Fibroblast of mammary gland (primary cell): ENCODE measurements at places on chromosomes 4 and X.

- DNase-seq = no peak
These were observed 3.9 kb upstream of the CHST7 start for GRCh38 chrX:46569621-46570020.

GRCh38 chr4:146347822-146348221, 133.5 kb downstream of the REELD1 start:
- DNase-seq = no peak

DNA sequence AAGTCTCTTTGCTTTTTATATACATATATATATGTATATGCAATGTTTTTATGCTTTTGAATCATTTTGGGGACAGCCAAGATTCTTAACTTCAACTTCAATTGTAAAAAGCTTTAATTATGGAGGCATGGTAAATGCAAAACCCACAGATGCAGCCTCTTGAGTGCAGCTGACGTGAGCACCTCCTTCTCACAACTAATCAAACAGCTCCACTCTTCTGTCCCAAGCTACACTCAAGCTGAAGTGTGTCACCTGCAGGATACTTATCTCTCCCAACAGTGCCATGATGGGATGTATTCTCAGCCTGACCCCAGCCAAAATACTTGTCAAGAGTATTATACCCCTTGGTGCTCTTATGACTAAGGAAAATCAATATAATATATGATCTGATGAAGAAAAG, 60.7 kb upstream of the BLTP1 start:
- no peak for DNase-seq

- no peak for DNase-seq
These were observed 118.1 kb downstream of the SORCS2 start for GRCh38 chr4:7310451-7310850.

- no peak for DNase-seq
These were observed 26.5 kb upstream of the RBMX start for GRCh38 chrX:136906921-136907510.

GRCh38 chr4:3708103-3708510, 58.1 kb upstream of the ADRA2C start:
- peak; percentile 59 for DNase-seq

GRCh38 chr4:56641494-56642051, 39.5 kb downstream of the HOPX start:
- peak; percentile 97 for DNase-seq

GRCh38 chr4:15652191-15652590, 3.0 kb downstream of the FBXL5 start:
- no peak for DNase-seq

GRCh38 chr4:54165011-54165410, 64.1 kb upstream of the PDGFRA start:
- no peak for DNase-seq

- no peak for DNase-seq
These were observed 30.9 kb downstream of the FAM9B start for GRCh38 chrX:9003041-9003440.

DNA sequence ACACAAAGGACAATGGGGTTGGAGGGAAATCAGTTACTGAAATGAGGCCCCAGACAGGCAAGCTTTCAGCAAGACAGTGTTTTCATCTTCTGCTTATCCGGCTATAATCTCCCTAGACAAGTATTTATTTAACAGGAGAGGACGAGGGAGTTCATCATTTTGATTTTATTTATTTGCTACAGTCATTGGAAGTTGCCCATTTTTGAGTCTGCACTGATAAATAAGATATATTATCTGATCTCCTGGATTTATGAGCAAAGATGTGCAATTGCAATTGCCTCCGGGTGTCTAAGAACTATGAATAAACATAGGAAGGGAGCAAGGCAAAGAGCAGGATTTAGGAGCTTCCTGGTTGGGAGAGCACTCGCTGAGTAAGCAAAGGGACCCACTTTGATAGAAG, 263.2 kb upstream of the EDA2R start:
- no peak for DNase-seq

GRCh38 chr4:77036206-77036605, 39.6 kb downstream of the CCNI start:
- peak; percentile 96 for DNase-seq

- peak; percentile 75 for DNase-seq
These were observed 193.0 kb downstream of the GPC3 start for GRCh38 chrX:133792198-133792953.

- no peak for DNase-seq
These were observed 597.1 kb downstream of the MID1IP1 start for GRCh38 chrX:39398215-39398962.

DNA sequence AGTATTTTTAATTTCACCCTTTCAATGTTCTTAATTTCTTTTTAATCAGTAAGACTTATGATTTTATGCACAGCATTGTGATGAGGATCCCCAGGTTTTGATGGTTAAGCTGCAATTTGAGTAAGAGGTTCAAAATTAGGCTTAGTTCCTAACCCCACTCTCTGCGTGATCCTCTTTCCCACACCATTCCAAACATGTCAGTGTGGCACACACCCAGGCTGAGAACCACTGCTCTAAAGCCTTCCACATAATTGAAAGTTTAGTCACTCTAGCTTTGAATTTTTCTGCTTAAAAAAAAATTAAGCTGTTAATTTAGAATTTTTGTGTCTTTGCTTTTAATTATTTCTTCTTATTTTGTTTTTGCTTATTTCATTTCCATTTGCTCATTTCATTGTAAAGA, 68.8 kb upstream of the SLC7A11 start:
- peak; percentile 36 for DNase-seq

DNA sequence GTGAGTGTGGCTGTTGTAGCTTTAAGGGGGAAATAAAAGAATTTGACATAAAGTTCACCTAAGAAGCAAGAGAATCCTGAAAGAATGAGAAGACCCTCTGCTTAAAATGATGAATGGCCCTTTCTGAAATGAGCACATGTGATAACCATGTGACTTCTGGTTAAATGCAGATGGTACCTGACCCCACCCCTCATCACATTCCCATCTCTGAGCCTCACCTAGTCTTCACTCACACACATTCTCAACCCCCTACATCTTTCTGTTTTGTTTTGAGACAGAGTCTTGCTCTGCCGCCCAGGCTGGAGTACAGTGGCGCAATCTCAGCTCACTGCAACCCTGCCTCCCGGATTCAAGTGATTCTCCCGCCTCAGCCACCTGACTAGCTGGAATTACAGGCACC, 31.5 kb downstream of the SEPTIN6 start:
- DNase-seq = no peak

GRCh38 chr4:78640714-78641113, 89.1 kb downstream of the ANXA3 start:
- DNase-seq = no peak

- peak; percentile 49 for DNase-seq
These were observed 21.8 kb upstream of the BBS12 start for GRCh38 chr4:122710434-122711308.

- DNase-seq = peak; percentile 64
These were observed 8.3 kb downstream of the NDP start for GRCh38 chrX:43964936-43965335.

DNA sequence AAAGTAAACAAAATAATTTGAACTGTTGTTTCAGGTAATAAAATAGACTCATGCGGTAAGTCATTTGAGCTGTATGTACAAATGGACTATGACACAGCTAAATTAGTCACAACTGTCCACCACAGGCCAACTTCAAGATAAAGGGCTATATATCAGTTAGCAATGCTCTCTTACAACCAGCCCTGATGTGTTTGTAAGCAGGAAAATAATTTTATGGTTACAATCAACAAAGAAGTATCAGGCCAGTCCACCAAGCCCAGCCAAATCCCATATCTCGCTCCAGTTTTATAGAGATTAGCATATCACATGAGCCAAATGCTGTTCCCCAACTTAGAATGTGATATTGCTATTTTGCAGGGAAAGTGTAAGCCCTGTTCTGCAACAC, 511 bp upstream of the DUSP21 start:
- DNase-seq = no peak

GRCh38 chr4:126405369-126405982, 1090.7 kb downstream of the FAT4 start:
- peak; percentile 47 for DNase-seq

DNA sequence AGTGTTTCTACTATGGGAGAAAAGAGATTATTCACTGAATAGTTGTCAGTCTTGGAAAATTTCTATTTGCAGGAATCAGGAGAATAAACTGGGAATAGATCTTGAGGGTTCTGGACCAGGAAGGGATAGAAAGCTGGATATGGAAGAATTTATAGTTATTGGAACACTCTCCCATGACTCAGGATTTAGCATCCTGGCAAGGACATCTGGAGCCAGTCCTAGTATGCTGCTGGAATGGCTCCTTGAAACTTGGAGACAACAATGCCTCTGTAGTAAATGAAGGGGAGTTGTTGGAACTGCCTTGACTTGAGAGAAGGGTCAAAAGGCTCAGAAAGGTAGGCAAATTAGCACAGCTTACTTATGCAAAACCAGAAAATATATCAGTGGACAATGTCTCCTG, 23.5 kb upstream of the THOC2 start:
- DNase-seq = peak; percentile 73

DNA sequence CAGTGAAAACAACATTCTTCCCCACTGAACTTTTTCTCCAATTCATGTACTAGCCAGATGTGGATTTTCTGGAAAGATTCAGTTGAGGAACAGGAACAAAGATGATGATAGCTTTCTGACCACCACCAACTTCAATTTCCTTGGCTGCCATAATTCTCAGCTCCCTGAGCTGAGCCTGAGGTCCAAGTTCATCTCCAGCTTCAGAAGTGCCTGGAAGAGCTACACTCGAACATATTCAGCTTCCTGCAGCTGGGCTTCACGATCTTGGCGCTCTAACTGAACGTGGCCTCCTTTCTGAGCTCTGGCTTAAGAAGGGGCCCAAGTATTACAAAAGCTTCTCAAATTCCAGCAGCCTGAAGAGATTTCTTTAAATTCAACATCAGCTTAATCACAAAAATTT, 83.9 kb downstream of the QDPR start:
- no peak for DNase-seq

GRCh38 chrX:17768997-17769396, 31.7 kb downstream of the SCML1 start:
- no peak for DNase-seq

DNA sequence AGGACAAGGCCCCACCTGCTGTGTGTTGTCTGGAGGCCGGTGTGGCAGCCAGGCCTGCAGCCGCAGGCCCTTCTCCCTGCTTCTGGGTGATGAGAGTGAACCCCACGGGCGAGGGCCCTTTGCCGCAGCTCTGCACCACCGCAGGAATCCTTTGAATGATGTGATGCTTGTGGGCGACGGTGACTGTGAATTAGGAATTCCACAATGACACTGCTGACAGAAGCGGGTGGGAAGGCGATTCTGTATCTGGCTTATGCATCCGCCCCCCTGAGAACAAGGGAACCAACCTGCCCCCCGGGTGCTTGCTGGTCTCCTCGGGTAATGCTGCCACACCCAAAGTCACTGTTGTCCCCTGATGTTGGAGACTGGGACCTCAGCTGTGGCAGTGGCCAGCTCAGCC, 19.5 kb upstream of the MAN2B2 start:
- DNase-seq = no peak

DNA sequence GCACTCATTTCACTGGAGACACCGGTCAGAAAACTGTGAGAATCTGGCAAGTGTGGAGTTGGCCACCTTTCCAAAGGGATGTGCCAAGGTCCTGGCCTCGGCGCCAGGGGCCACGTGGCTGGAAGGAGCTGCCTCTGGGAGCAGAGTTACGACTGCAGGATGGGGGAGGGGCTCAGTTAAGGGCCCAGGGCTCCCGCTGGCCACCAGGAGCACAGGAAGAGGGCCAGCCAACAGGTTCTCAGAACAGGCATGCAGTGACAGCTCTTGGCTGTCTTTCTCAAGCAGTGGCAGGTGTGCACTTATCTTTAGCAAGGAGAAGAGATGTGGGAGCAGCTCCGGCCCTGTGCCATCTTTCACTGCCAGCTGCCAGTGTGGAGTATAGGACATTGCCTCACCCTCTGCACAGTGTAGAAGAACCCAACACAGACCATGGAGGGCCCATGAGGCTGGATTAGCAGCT, 115.9 kb upstream of the RBPJ start:
- DNase-seq = no peak

DNA sequence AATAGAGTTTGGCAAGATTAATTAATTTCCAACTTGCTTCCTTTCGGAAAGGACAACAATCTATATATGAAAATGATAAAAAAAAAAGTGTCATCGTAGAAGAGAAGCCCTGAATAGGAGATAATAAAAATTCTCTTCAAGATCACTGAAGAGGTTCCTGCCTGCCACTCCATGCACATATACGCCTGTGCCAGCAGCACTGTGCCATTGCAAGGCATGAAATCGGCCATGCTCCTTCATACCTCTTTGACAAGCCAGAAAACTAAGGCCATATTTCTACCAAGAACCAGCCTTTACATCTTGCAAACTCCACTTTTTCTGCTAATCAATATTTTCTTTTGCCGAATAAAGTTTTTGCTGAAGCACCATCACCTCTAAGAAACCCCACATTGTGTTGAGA, 365.5 kb downstream of the CXXC4 start:
- DNase-seq = no peak

- no peak for DNase-seq
These were observed 46.1 kb upstream of the CABS1 start for GRCh38 chr4:70288651-70289050.

DNA sequence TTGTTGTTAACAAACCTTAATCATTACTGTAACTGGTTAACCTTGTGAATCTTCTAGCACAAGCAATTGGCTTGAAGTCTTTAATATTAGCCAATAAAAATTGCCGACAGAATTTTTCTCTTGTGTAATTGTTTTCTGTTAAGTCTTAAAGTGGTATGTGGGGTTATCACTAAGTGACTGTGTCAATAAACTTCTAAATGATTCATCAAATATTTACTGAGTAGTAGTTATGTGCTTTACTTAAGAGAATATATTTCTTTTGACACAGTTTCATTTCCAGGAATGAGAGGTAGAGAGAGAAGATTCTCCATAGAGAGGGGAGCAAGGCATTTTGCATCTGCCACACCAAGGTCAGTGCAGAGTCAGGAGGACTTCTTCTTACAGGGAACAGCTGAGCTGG, 2361.6 kb upstream of the AGA start:
- DNase-seq = no peak

DNA sequence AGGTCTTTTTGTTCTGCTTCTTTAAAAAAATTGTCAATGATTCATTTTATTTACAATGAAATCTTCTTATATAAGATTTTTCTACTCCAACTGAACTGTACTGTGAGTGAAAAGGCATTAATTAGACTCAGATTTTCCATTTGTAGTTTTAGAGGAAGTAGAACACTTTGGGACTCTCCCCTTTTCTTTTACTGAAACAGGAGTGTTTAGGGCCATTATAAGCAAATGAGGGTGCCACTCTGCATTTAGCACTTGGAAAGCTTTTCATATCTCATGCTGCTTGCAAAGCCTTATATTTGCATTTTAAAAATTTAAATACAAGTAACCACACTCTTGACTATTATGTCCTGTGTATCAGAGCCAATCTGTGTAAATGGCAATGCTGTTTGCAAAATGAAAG, 584.3 kb downstream of the KLHL13 start:
- DNase-seq = no peak

DNA sequence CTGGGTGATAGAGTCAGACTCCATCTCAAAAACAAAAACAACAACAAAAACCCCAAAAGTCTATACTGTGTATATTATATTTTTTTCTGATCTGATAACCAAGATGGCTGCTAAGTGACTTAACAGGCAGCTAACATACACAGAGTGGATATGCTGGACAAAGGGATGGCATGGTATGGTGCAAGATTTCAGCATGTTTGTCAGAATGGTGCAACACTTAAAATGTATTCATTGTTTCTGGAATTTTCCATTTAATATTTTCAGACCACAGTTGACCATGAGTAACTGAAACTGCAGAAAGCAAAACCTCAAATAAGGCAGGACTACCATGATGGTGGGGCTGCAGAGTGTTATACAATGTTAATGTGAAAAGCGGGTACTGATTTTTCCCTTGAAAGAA, 6.1 kb upstream of the BOD1L1 start:
- no peak for DNase-seq
